Osteocyte (in vitro differentiated cells): ENCODE measurements at places on chromosomes 7 and 10.

DNA sequence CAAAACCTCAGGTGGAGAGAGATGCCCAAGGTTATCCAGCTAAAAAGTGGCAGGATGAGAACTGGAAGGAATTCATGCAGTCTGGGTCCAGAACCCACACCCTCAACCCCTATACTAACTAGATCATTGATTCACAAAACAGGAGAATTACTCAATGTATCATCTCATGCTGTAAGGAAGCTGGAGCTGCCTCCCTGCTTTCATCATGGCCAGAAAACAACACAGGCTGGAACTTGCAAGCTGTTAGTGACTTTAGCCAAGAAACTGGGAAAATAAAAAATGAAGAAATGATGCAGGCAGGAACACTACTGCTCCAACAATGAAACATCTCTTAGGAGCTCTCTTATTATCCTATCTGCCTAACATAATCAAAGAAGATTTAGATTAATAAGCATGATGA lies 619.8 kb upstream of the CELF2 start:
- no peak for DNase-seq

DNA sequence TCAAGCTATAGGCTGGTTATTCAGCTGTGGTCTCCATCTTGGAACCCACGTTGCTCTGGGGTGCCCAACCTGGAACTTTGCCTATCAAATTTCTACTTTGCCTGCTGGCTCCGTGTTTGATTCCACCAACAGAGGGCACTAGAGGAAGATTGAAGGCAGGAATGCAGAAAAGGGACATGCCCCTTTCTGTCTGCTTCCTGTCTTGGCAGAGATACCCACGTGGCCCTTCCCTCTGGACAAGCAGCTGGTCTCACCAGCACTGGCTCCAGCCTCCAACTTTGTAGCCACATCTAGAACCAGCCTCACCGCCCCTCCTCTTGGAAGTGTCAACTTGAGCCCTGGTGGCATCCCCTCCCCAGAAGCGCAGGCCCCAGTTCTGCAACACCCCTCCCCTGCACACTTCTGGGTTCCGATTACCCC lies 52.1 kb upstream of the ZNF438 start:
- no peak for DNase-seq

GRCh38 chr10:122448600-122448999 lies 5.9 kb upstream of the ARMS2 start:
- no peak for DNase-seq

DNA sequence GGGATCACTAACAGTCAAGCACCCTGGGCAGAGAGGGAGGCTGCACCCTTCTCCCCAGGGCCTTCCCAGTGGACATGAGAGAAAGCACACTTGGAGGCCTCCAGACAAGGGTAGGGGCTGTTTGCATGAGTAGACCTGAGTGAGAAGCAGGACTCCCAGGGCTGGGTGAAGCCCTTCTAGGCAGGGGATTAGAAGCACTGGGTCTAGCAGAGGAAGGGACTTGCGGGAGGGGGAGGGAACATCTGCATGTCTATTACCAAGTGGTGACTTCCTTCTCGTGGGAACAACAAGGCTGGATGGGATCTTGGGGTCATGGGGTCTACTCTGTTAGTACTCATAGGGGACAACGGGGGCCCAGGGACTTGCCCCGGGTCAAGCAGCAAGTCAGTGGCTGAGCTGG lies 67.8 kb downstream of the EMX2 start:
- DNase-seq: no peak

DNA sequence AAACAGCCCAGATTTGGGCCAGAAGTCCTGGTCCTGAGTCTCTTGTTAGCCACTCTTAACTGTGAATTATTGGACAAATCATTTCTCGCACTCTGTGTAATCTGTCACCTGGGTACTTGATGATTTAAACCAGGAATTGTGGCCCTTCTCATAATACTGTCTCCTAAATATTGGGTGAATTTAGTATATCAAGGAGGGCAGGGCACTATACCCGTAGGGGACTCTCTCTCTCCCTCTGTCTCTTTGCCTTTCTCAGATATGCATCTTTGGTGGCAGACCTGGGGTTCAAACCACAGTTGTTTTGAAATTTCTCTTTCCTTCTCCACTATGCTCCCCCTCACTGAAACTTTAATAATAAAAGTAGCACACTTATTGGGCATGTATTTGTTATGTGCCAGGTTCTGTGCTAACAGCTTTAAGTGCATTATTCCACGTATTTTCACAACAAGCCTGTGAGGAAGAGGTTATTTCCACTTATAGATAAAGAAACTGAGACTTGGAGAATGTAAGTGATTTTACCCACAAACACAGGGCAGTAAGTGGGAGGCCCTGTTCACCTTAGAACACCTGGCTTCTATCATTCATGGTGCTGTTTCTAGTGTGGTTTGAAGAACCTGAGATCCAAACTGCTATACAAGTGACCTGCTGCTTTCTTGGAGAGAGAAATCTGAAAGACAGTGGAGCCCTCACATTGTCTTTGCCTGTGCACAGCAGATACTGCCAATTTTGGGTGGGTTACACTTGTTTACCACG lies 11.8 kb downstream of the FAS start:
- no peak for DNase-seq

DNA sequence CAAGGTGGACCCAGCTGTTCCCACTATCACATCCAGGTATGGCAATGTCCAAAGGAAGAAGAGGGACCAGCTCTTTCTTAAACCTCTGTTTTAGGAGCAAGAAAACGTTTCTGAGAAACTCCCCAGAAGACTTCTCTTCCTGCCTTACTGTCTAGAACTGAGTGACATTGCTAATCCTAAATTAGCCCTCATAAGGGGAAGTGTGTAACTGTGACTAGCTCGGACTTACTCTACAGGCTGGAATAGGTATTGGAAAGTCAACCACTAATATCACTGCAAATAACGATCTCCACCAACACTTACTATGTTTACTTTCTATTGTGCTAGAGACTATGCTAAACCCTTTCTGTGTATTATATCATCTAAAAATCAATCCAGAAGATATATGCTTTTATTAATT lies 49.9 kb upstream of the RELN start:
- DNase-seq: no peak

DNA sequence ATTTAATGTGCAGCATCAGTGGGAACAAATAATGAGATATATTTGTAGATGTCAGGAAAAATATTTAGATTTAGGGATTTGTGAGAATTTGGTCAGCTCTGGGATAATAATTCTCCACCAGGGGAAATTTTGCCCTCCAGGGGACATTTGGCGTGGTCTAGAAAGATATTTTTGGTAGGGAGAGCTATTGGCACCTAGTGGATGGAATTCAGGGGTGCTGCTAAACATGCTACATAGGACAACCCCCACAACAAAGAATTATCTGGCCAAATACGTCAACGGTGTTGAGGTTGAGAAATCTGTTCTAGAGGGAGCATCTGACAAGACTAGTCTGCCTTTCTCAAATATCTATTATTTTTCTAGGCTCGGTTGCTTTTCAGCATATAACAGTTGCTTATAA lies 2.1 kb downstream of the ADK start:
- no peak for DNase-seq

DNA sequence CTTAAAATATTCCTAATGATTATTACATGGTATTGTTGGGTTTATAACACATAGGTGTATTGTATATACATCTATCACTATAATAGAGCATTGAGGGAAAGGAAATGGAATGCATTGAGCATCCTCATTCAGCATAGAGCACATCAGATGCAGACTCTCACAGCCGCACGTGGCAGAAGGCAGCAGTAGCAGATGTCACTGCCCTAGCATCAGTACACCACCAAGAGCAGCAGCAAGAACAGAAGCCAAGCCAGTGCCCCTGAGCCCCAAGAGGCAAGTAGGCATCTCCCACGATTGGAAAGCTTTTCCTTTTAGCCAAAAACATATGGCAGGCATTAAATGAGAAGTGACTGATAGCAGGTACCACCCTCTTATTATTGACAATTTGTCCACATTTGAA lies 510.0 kb downstream of the TNS3 start:
- no peak for DNase-seq

DNA sequence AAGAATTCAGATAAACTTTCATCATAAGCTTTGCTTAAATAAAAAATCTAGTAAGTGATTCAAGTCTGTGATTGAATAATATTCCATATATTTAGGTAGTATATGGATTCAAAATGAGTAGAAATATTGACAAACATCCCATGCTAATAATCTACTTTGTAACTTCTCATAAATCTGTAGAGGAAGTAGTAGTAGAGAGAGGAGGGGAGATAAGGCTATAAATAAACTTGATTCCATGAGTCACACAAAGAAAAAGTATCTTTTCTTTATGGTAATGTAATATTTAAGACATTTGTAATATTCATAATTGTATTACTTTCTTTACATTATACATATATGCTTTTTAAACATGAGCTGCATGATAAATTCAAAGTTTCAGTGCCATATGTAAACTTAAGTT lies 25.6 kb upstream of the CD36 start:
- DNase-seq: no peak

GRCh38 chr10:7071421-7071820 lies 339.4 kb downstream of the SFMBT2 start:
- DNase-seq: no peak
